Fibroblast of upper back skin (primary cell): ENCODE measurements at places on chromosomes 12 and 14.

DNA sequence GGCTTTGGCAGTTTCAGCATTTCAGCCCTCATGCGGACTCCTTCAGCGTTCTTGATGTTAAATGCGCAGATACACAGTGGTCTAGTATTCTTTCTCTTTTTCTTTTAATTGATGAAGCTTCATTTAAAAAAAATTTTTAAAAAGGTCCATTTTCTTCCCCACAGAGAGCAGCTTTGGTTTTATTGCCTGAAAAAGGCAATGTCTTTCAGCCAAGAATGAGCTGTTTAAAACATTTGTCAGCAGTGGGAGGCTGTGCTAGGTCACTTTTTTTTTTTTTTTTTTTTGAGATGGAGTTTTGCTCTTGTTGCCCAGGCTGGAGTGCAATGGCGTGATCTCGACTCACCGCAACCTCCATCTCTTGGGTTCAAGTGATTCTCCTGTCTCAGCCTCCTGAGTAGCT, 13.5 kb downstream of the KMT5A start:
- no peak for DNase-seq

- no peak for DNase-seq
Observed at GRCh38 chr12:49496417-49497360, 42.1 kb upstream of the KCNH3 start.

DNA sequence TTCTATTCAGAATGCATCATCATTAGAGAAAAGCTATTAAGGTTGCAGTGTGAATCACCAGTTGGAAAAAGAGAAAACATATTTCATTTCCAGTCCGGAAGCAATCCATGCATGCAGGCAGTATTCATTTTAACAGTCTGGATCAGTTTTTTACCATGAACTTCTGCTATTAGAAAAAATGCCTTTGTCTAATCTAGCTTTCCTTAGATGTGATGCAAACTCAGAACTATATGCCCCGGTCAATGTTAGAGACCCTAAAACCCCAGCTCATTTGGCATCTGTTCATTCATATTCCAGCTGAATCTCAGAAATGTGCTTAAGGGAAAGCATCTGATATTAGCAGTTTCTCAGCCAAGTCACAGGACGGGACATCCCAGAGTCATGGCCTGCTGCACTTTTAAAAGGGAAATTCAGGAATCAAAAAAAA, 8.5 kb downstream of the IRAK3 start:
- no peak for DNase-seq

DNA sequence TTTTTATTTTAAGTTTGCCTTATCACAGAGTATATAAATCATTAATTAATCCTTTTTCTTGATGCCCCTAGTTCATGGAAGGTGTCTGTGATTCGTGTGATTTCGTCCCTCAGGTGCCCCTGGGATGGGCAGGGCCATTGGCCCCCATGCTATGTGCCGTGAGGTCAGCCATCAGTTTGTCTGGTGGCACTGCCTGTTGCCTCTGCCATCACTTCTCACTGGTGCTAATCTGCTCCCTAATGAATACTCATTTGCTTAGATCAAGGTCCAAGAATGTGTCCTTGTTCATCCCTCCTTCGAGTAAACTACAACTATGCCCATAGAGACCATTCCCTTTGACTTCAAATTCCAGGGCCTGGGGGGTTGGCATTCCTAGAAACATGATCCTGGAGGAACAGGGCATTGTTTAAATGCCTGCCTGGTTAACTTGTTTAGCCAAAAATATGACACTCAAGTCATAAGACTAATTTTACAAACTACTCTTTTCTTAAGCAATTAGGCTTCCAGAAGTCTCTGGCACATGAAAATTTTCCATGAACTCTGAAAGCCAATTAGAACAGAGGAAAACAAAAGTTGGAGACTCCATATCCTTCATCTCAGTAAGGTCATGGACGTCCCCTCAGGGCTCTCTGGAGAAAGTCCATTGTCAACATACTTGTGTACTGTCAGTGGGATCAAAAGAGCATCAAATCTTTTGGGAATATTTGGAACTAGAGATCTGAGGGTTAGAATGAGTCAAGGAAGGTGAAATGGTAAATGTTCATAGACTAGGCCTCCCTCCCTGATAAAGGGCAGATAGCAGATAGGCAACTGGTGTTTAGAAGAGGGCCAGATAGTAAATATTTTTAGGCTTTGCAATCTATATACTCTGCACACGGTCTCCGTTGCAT, 90.9 kb upstream of the PLXNC1 start:
- no peak for DNase-seq

GRCh38 chr14:74865156-74865555, 10.8 kb downstream of the PROX2 start:
- no peak for DNase-seq
